ENCODE measurements at places on chromosomes 5 and 9.

DNA sequence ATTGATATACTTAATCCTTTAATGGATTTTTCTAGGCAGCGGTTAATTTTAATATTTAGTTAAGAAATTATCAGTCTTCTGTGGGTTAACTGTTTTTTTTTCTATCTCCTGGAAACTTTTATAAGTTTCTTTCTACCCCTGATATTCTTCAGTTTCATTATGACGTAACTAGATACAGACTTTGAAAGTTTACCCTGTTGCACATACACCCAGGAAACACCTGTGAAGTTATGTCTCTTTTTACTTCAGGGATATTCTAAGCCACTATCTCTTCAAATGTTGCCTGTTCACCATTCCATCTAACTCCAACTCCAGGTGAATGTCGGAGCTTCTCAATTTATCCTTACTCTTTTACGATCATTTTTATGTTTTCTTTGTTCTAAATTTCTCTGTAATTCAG is 329.0 kb downstream of the ICE1 start:
- DNase-seq = no peak

GRCh38 chr5:118561971-118562370 is 426.4 kb downstream of the DTWD2 start:
- DNase-seq = no peak

GRCh38 chr5:163089926-163090325 is 347.5 kb upstream of the CCNG1 start:
- no peak for DNase-seq

DNA sequence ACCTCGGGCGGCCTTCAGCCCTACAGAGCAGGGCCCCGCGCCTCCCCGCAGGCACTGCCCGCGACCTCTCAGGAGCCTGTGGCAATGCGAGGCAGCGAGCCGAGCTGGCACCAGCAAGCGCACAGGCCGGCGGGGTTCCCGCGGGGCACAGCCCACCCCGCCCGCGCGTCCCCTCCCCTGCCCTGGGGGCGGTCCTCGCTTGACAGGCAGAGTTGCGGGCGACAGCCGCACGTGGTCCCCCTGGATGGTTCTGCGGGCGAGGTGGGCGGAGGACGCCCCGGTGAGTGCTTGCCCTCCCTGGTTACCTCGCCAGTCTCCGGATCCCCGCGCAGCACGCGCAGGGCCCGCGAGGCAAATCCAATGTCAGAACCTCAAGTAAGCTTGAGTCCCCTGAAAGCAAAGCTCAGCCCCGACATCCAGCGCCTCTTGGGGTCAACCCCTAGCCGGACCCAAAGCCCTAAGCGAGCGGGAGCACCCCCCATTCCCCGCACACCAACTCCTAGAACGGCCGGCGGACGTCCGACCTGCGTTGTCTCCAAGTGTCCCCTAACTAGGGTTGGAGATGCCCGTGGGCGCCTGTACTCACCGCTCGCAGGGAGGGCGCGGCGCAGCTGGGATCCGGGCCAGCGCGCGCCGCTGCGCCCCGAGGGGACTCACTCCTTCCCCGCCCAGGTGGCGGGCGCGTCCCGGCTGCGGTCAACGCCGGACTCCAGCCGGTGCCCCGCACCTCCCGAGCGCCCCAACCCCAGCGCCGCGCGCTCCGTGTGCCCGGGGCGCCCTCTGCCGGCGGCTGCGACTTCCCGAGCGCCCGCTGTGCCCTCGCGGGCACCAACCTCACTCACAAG is at the start of gene DRD1:
Gene DRD1 (minus strand): TSS at position 123 of the 845 bp plus-strand sequence. CDS start 1,083 bp downstream, outside the sequence.
- no peak for DNase-seq

GRCh38 chr9:121395558-121395957 is 25.5 kb upstream of the STOM start:
- no peak for DNase-seq

DNA sequence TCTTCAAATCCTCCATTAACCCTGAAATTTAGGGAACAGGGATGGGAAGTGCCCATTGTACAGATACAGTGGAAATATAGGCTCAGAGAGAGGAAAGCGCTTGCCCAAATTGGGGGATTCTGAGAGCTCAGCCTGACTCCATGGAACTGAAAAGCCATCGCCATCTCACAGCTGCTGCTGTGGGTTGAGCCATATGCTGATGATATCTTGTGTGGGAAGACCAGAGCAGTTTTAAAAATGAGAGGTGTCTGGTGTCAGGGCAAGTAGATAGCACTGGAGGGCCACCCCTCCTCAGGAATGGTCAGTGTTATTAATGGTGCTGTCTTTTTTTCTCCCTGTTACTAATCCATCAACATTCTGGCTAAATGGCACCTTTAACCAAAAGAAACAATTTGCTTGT is 50.9 kb upstream of the C5orf58 start:
- DNase-seq = no peak

GRCh38 chr5:160174780-160175437 is 54.4 kb upstream of the FABP6 start:
- DNase-seq = no peak

DNA sequence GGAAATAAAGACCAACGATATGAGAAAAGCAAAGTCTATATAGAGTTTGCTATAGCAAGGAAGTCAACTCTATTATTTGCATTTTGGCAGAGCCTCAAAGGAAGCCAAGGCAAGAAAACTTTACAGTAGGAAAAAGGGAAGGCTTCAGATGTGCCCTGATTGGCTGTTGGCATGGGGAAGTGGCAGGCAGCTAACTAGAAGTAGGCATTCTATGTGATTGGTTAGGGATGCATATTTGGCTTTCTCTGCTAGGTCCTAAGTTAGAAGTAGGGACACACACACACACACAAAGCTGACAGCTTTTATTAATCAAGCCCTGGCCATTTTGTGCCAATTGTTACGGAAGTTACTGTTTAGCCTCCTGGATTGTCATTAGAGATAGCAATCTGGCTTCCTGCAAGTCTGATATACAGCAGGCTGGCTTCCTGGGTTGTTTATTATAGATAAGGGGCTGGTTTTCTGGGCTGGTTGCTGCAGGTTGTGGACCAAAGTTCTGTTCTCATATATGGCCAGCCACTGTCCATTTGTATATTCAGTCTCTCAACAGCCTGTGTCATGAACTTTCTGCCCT is 308.1 kb upstream of the GRAMD2B start:
- DNase-seq = no peak

DNA sequence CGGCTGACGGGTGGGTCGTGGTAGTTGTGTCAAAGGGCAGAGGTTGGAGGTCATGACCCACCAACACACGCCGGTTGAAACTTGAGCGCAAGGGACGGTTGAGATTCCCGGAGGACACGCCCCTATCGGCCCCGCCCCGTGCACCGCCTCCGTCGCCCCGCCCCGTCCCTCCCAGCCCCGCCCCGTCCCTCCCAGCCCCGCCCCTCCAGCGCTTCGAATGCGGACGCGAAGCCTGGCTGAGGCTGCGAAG is 226 bp upstream of the RANBP17 start:
- no peak for DNase-seq

GRCh38 chr9:97064176-97064575 is 25.2 kb upstream of the CTSV start:
- DNase-seq = no peak

- DNase-seq = no peak
These were observed 13.5 kb upstream of the MAP1B start for GRCh38 chr5:72093824-72094223.

DNA sequence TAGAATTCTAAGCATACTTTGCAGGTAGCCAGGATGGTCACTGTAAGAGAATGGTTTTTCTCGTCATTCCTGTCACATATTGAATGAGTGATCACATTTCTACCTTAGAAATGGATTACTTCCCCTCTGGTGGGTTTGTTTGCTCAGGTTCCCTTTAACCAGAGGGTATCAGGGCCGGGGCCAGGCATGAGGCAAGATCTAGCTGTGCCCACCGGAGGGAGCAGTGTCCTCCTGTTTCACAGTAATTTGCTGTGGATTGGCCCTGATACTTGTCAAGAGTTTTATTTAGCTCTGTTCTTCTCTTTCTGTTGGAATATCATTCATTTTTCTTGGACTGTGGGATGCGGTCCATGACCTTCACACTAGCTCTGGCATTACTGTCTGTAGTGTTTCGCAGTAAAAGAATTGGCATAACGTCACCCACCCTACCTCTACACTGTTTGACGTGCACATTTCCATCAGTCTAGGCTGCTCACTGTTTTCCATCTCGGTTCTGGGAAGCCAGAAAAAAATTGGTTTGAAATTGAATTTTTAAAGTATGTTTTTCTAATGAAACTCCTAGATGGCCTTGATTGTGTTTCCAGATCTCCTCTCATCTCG is 42.4 kb upstream of the ZBED3 start:
- no peak for DNase-seq

DNA sequence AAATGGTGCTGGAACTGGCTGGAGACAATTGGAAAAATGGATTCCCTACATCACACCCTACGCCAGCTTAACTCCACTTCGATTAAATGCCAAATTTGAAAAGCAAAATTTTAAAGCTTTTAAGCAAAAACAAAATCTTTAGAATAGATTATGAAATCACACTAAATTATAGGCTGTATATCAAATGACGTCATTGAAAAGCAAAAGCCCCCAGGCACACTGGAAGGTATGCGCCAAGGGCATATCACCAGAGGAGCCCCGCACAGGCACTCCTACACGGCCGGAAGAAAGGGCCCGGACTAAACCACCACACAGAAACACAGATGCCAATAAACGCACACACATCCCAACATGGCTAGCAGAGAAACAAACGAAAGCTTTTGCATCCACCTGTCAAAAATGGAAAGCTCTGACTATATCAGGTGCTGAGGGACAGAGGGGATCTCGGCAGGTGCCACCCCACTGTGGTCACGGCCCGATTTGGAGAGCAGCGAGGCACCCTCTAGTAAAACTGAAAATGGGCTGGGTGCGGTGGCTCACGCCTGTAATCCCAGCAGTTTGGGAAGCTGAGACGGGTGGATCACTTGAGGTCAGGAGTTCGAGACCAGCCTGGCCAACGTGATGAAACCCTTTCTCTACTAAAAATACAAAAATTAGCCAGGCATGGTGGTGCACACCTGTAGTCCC is 17.0 kb upstream of the MXD3 start:
- no peak for DNase-seq

DNA sequence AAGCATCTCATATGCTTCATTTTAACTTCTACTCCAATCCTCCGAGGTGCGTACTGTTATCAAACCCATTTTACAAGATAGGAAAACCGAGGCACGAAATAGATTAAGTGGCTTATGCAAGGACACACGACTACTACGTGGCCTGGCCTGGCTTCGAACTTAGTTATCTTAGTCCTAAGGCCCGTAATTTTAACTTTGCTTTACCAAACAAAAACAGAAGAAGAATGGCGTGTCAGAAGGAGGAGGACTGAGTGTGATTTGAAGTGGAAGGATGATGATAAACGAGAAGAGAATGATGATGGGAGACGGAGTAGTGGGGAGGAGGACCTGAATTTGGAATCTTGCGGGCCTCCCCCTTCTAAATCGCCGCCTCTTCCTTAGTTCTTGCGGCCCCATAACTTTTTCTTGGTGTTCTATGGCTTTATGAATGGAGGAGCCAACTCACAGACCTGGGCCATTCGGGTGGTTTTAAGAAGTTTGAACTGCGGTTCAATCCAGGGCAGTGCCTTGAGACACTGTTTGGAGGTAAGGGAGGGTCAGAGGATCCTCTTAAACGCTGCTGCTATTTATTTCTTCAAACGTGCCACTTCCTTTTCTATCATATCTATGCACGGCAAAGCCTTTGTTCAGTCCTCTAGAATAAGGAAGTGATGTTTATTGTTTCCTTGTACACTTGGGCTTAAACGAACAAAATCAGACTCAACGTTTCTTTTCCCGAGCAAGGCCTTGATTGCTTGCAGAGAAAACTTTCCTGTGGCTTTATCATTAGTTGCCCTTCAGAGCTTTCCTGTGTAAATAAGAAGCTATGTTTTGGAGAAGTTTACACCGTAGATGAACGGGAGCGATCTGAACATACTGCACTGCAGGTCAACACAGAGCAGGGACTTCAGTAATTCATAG is 795 bp downstream of the CNOT8 start:
- no peak for DNase-seq
